ENCODE measurements at places on chromosomes 12 and 14.
A peak's percentile ranks its signal among the peaks of the same experiment; 100 is the strongest.

DNA sequence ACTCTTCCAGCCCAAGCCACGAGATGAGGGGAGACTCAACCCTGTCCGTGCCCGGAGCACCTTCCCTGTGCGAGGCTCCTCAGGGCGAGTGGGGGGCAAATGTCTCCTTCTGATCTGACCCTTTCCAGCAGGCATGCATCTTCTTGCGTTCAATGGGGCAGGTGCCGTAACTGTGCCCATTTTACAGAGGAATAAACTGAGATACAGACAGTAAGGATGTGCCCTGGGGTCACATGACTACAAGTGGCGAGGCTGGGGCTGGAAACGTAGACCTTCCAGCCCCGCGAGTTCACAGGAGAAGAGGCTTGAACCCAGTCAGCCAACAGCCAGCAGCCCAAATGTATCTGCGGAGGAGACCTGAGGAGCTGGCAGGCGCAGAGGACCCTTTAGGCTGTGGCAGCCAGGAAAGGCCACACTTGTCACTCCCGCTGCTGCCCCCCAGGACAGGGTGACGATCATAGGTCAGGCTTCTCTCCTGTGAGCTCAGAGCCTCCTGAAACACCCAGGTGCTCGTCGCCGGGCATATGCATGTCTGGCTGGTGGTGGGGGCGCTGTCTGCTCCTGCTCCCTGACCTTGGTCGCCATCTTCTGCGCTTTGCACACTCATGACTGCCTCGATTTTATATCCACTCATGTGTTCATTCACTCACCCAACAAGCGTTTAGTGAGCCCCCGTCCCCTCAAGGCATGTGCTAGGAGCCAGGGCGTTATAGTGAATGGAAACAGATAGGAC lies 41.7 kb downstream of the CCDC88C start:
- no peak for DNase-seq

GRCh38 chr14:65594882-65595237 lies 182.3 kb downstream of the FUT8 start:
- no peak for DNase-seq

GRCh38 chr12:105939181-105939721 lies 199.5 kb downstream of the NUAK1 start:
- no peak for DNase-seq

DNA sequence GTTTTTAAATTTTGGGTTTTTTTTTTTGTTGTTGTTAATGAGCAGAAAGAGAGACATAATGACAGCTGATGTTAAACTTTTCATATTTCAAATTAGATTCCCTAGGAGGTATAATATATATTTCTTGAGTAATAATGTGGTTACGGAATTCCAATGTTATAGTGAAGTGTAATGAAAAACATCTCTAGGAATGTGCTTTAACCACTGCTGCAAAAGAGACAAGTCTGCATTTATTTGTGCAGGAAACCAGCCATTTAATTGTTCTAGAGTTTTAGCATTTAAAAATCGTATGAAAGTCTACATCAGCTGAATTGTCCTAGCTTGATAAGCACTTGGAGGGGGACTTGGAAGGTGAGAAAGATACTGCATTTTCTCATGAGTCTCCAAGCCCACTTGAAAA lies 14.3 kb downstream of the SERPINA10 start:
- DNase-seq = no peak

DNA sequence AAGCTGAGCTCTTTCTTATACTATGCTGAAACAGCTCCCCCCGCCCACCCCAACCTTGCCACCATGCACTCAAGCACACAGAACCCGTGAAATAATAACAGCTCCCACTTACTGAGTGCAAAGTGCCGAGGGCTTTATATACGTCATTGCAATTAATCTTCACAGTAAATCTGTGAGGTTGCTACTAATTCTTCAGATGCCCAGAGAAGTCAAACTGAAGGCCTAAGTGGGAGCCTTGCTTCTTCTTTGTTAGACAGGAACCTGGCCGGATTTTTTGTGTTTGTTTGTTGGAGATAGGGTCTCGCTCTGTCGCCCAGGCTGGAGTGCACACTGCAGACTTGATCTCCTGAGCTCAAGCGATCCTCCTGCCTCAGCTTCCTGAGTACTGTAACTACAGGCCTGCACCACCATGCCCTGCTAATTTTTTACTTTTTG lies 34.0 kb downstream of the VCPKMT start:
- no peak for DNase-seq

DNA sequence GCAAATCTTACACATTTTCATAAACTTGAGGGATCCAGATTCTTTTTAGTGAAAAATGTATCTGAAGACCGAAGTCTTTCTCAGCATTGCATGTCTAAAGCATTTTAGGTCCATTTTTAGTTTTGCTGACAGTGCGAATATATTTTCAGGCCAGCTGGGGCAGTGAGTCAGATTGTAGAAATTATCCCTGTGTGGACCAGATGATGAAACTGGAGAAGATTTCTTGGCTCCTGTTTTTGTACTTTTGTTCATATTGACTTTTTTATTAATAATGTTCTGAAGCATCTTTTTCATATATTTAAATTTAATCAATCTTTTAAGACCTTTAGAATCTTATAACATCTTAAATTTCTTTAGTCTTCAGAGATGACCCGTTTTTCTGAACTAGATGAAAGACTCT lies 173.1 kb downstream of the FLRT2 start:
- no peak for DNase-seq

- no peak for DNase-seq
Observed at GRCh38 chr14:41490323-41490722, 116.4 kb upstream of the LRFN5 start.

GRCh38 chr12:45234139-45234865 lies 18.4 kb downstream of the ANO6 start:
- DNase-seq = no peak

- no peak for DNase-seq
Observed at GRCh38 chr12:92288561-92288960, 142.9 kb upstream of the BTG1 start.

DNA sequence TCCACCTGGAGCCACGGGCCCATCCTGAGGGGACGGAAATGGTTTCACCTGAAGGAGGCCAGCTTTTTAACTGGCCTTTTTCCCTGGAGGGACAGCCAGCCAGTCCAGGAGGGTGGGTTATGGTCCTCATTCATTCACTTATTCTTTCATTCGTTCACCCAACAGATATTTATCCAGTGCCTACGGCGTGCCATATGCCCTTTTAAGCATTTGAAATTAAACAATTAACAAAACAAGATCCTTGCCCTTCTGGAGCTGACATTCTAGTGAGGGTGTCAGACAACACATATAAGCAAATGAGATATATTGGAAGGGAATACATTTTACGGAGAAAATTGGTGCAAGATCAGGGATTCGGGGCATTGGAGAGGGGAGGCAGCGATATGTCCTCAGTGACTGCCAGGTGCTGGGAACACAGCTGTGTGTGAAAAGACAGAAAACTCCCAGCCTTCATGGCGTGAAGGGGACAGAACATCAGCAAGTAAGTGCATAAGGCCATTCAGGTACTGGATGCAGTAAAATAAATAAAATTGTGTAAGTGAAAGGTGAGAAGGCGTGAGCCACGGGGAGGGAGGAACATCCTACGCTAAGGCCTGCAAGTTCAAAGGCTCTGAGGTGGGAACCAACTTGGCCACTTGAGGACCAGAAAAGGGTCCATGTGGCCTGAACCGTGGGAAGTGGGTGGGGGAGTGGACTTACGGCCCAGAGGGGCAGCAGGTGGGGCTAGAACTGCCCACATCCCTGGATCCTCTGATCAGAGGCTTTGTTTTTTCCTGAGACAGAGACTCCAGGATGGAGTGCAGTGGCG lies 684 bp upstream of the ABCB9 start:
- no peak for DNase-seq

GRCh38 chr14:65554837-65555236 lies 142.3 kb downstream of the FUT8 start:
- no peak for DNase-seq

GRCh38 chr14:69260861-69261564 lies 1.1 kb downstream of the GALNT16 start:
- peak; percentile 51 for DNase-seq

DNA sequence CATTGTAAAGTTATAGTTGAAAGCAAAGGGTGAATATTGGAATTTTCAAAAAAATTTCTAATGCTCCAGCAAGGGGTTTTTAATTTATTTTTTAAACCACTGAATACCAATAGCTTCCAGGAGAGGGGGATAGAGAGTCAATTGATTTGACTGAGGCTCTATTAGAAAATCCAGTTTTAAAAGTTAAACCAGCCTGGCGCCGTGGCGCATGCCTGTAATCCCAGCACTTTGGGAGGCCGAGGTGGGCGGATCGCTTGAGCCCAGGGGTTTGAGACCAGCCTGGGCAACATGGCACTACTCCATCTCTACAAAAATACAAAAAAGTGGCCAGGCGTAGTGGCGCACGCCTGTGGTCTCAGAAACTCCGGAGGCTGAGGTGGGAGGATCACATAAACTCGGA lies 150.1 kb downstream of the SLC38A4 start:
- no peak for DNase-seq

GRCh38 chr14:52538623-52539022 lies 13.7 kb downstream of the TXNDC16 start:
- DNase-seq = no peak

- DNase-seq = no peak
Observed at GRCh38 chr14:23351681-23352505, 794 bp downstream of the SLC22A17 start.

- no peak for DNase-seq
Observed at GRCh38 chr12:64082866-64083268, 139.2 kb downstream of the KICS2 start.

GRCh38 chr12:22321638-22322037 lies 12.9 kb downstream of the ST8SIA1 start:
- peak; percentile 27 for DNase-seq

DNA sequence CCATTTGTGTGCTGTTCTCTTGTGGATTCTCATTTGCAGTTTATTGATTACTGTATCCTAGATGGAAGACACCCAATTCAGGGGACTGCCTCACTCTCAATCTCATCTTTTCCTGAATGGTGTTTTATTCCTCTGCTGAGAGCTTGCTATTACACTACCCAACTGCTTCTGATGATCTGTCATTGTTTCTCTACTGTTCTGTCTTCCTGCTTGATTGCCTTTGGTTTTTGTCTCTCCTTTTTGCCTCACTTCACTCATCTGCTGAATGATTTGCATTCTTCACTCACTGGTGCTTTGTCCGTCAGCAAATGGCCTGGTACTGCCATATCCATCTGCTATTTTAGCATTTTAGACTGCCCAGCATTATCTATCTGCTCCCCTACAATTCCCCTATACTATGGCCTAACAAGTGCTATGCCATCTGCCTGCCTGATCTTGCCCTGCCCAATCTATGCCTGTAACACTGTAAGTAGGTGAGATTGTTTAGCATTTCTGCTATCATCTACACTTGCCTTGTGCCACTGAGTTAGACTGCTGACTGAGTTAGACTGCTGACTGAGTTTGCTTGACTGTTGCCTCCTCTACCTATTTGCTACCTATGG lies 335.1 kb downstream of the GPHN start:
- DNase-seq = no peak

DNA sequence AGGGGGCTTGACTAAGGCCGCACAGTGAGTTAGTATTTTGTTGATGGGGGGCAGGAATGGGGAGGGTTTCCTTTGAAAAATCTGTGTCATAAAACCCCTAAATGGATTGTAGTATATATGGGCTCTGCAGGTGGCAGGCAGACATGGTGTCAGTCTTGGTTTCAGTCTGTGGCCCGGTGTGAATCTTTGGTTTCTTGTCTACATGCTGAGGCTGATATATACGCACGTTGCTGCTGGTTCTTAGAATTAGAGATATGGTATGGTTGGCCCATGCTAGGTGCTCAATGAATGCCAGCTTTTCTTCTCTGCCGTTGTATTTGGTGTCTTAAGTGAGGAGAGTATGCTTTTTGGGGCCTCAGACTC lies 73.1 kb downstream of the TSPAN9 start:
- DNase-seq = no peak

DNA sequence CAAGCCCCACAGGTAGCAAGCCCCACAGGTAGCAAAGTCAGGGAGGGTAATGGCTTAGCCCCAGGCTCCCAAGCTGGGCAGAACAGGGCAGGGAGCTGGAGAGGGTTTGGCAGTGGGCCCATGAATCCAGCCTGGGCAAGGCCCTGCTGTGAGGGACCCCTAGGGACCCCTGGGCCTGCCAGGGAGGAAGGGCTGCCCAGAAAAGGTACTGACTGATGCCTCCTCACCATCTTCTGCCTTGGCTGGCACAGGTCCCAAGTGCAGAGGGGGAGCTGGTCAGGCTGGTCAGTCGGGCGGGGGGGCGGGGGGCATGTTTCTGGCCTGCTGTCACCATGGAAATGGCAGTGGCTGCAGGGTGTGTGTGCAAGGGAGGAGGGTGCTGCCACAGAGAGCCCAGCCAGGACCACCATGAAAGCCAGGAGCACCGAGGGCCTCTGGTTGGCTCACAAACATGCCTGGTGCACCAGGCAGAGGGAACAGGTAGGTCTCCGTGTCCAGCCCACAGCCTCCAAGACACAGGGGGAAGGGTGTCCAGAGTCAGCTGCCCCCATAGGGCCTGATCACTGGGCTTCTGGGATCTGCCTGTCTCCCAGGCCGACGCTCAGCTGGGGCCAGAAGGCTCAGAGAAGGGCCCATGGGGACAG lies 1.5 kb upstream of the CRIP2 start:
- no peak for DNase-seq

GRCh38 chr12:67137256-67137655 lies 131.9 kb upstream of the CAND1 start:
- DNase-seq = no peak

DNA sequence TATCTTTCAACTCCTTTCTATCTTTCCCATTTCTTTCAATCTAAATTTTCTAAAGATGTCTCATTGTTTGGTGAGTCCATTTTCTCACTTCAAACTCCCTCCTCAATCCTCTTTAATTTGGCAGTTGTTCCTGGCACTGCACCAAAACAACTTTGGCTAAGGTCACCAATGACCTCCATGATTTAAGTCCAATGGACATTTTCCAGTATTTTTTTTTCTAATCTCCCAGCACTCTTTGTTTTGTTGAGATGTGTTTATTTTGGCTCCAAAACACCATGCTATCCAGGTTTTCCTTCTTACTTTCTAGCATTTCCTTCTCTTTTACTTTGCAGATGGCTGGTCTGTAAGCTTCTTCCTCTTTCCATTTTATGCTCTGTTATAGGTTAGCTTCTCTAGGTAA lies 42.5 kb upstream of the OTOGL start:
- no peak for DNase-seq

DNA sequence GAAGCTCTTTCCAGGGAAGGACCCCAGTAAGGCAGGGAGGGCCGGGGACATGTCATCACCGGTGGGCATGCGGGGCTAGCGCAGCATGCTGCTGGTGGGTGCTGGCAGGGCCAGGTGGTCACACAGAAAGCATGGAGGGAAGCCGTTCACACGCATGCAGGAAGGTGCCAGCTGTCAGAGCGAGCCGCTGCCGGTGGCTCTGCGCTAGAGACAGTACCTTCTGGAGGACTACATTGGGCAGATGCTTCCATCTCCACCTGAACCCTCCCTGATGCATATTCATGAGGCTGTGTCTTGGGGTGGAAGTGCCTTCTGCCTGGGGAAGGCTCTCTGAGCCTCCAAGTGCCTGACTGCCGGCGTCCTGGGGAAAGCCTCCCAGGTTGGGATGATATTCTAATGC lies 203.8 kb downstream of the CALM1 start:
- DNase-seq = no peak

DNA sequence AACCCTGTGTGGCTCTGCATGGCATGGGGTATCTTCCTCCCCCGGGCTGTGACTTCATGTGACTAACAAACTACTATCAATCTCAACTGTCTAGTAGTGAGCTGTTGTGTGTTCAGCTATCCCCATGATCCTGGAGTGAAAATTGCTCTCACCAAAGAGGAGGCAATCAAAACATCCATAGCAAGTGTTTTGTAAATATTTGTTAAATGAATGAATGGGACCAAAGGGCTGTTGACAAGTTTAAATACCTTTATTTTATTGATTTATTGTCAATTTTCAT lies 138.1 kb upstream of the CPM start:
- no peak for DNase-seq

- DNase-seq = no peak
Observed at GRCh38 chr14:42523666-42524065, 917.0 kb downstream of the LRFN5 start.

Data from activated CD4-positive, alpha-beta T cell treated with anti-CD3 and anti-CD28 coated beads, Interleukin-2, amount 50 U/mL, for 48 hours (primary cell).